AG09309 (cell line): ENCODE measurements at places on chromosomes 5 and 9.

GRCh38 chr5:177508837-177509236 lies 789 bp downstream of the DOK3 start:
- DNase-seq, result no peak

DNA sequence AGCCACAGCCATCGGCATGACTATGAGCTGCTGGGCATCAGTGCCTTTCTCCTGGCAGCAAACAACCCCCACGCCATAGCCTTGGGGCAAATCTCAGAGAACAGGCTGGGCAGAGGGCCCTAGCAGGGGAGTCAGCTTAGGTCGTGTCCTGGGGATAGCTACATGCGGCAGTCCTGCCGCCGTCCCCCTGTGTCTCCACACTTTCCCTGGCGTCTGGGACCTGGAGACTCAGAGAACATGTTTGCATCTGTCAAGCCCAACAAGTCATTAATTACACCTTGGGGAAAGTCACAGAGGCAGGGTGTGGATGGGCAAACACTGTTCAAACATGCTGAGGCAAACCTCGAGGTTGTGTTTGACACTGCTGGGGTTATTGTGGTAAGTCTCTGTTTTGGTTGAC lies 123.6 kb downstream of the C5orf15 start:
- DNase-seq, result no peak

DNA sequence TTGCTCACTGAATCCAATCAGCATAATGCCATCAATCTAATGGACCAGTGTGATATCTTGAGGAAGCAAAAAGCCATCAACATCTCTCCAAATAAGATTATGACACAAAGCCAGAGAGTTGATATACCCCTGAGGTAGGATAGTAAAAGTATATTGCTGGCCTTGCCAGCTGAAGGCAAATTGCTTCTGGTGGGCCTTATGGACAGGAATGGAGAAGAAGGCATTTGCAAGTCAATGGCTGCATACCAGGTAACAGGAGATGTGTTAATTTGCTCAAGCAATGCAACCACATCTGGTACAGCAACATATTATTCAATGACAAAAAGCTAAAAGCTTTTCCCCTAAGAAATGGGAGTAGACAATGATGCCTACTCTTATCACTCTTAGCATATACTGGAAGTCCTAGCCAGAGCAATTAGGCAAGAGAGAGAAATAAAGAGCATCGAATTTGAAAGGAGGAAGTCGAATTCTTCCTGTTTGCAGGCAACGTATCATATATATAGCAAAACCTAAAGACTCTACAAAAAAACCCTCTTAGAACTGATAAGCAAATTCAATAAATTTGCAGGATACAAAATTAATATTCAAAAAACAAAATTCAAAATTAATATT lies 216.1 kb upstream of the RASA1 start:
- DNase-seq, result no peak

- no peak for DNase-seq
Measured at GRCh38 chr5:167096816-167097215, 1194.6 kb upstream of the WWC1 start.

- DNase-seq, result no peak
Measured at GRCh38 chr5:10648806-10649665, 85.2 kb downstream of the ANKRD33B start.

- DNase-seq, result no peak
Measured at GRCh38 chr5:5298068-5298633, 124.3 kb upstream of the ICE1 start.
